GM06990 (cell line): ENCODE measurements at places on chromosomes 2 and 18.
A peak's percentile ranks its signal among the peaks of the same experiment; 100 is the strongest.

DNA sequence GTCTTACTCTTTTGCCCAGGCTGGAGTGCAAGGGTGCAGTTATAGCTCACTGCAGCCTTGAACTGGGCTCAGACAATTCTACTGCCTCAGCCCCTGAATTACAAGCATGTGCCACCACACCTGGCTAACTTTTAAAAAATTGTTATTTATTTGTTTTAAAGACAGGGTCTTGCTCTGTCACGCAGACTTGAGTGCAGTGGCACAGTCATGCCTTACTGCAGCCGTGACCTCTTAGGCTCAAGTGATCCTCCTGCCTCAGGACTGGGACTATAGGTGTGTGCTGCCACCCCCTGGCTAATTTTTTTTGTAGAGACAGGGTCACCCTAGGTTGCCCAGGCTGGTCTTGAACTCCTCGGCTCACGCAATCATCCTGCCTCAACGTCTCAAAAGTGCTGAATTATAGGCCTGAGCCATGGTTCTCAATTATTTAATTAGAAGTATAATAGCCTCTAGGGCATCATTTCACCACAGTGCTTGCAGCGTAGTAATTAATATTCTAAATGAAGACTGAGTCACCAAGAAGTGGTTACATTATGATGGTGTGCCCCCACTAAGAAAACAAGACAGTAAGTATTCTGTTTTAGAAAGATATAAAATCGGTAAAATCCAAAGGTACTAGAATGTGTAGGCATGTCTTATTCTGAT, 69.6 kb downstream of the EML4 start:
- peak; percentile 8 for DNase-seq

GRCh38 chr2:95225658-95226057, 18.3 kb downstream of the ZNF892 start:
- DNase-seq = no peak

DNA sequence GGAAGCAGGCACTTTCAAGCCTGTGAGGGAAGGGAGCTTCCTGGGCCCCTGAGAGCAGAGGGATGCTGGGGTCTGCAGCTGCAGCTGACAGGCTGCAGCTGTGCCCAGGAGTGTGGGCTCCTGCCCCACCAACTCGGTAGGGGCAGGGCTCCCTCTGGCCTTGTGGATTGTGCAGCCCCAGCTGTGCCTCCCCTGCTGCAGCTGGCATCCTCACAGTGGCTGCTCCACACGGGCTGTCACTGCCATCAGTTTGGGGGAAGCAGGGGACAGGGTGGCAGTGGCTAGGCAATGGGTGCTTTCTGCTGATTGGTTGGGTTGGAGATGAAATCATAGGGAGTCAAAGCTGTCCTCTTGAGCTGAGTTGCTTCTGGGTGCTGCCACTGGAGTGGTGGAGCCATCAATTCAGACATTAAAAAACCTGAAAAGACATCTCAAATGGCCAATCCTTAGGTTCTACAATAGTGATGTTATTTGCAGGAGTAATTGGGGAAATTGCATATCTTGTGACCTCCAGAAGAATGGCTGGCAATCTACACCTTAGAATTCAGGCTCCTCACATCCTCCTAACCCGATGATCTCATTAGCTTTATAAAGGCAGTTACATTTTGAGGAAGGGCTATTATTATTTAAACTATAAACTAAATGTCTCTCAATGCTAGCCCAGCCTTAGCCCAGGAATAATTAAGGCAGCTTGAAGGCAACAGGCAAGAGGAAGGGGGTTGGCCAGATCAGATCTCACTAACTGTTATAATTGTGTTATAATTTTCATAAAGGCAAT, 41.3 kb downstream of the FAM171B start:
- no peak for DNase-seq

DNA sequence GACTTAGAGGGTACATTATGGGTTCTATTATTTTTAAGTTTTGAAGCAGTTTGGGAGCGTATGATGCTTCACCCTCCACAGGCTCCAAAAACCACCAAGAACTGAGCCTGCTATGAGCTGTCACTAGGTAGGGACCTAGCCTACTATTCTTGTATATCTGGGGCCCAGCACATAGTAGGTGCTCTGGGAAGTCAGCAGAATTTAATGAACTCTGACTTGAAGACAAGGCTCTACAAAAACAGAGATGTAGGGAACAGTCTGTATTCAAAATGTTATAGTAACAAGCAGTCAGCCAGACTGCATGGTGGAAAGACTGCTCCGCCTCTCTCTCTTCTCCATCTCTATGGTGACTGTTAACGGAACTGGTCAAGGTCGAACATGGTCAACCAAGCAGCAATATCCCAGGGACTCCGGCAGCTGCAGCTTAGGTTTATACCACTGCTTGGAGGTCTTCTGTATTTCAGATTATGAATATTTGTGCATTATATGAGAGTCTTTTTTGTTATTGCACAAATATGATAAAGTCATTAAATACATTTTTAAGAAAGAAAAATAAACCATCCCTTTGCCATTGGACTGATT, 22.2 kb upstream of the YWHAQ start:
- no peak for DNase-seq

DNA sequence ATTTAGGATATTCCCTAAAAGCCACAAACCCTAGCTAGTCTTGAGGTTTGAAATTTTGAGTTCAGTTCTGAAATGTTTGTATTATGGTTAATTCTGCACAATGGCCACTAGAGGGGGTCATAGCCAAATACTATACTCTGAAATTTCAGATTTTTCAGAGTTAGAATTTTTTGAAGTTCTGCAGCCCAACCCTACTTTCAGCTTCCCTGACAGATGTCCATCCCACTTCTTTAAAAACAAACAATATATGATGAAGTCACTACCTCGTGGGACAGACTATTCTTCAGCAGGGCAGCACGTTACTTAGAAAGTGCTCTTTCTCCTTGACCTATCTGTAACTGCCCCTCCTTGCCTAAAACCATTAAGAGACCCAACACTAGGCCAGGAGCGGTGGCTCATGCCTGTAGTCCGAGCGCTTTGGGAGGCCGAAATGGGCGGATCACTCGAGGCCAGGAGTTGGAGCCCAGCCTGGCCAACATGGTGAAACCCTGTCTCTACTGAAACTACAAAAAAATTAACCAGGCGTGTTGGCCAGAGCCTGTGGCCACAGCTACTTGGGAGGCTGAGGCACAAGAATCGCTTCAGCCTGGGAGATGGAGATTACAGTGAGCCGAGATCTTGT, 48.2 kb upstream of the PAPOLG start:
- peak; percentile 6 for DNase-seq

GRCh38 chr2:176080540-176081375, 3.0 kb downstream of the EVX2 start:
- no peak for DNase-seq

GRCh38 chr18:3624546-3624934, 174.6 kb downstream of the TGIF1 start:
- DNase-seq = no peak

GRCh38 chr2:134406311-134406710, 152.4 kb downstream of the MGAT5 start:
- no peak for DNase-seq

DNA sequence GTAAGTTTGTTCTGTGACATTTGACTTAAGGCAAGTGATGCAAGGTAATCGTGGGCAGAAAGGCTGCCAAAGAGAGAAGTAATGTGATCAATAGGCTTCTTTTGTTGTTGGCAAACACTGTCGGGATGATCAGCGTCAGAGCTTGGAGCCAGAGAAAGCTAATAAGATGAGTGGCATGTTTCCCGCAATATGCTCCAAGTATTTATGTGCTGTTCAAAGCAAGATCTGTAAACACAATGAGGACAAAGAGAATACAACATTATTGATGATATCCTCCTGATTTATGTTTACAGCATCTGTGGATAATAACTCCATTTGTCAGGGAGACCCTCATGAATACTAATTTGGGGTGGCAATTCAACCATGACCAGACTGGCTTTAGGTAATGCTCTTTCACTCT, 603.3 kb downstream of the TDRD15 start:
- DNase-seq = no peak

GRCh38 chr2:63346411-63346810, 241.9 kb downstream of the WDPCP start:
- DNase-seq = no peak

DNA sequence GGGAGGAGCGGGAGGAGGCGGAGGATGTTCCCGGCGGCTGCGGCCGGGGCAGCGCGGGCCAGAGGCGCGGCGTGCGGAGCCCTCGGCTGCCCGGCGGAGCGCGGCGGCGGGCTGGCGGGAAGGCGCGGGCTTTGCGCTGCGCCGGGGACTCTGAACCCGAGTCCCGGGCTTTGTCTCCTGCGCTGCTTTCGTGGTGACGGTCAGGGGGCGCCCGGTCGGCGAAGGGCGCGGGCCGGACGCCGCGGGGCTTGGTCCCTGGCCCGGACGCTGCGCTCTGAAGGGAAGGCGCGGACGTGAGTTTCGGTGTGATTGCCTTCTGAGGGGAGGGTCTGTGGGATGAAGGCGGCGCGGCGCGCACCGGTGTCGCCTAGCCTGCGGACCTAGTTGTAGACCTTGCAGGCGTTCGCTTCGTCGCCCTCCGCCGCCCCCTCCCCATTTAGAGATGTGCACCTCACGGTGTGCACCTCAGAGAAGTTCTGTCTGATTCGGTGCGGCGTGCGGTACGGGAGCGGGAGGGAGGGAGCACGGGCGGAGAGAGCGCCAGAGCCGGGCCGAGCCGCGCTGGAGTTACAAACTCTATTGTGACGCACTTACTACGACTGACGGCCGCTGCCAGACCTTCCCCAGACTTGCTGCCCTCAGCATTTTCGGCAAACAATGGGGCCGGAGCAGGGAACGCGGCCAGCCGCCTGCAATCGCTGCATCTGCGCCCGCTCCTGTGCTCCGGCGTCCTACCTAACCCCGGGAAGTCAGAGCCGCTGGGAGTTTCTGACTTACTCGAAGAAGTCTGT, 2.1 kb downstream of the BCL2L11 start:
- DNase-seq = peak; percentile 46

DNA sequence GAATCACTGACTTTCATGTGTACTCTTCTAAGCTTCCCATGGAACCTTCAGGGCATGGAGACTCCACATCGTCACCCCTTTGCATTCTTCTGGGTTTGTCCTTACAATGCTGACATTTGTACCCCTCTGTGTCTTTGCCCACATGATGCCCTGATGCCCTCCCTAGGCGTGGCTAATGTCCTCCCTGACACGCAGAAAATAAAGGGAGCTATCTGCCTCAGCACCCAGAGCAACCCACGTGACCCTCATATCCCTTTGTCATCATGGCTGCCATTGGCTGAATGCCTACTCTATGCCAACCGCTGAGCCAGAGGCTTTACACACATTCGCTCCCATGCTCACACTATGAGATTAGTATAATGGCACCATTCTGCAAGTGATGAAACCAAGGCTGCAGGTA, 86.4 kb upstream of the KLHL29 start:
- no peak for DNase-seq

- DNase-seq = no peak
These were observed 156.1 kb downstream of the FAM210A start for GRCh38 chr18:13570216-13570615.

DNA sequence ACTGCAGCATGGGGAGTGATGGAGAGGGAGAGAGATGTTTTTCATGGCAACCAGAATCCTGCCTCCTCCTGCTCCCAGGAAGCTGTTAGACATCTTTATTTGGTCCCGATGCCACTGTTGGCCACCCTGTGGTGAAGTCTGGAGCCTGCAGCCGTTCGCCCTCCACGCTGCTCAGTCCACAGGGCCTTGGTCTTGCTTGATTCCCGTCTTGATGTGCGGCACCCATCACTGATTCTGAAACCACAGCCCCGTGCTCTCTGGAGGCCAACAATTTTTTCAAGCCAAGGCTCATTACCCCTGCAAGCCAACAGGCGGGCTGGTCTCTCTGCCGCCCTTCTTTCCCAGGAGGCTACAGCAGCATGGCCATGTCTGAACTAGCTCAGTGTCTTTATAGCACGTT, 24.5 kb downstream of the SIGLEC15 start:
- no peak for DNase-seq

DNA sequence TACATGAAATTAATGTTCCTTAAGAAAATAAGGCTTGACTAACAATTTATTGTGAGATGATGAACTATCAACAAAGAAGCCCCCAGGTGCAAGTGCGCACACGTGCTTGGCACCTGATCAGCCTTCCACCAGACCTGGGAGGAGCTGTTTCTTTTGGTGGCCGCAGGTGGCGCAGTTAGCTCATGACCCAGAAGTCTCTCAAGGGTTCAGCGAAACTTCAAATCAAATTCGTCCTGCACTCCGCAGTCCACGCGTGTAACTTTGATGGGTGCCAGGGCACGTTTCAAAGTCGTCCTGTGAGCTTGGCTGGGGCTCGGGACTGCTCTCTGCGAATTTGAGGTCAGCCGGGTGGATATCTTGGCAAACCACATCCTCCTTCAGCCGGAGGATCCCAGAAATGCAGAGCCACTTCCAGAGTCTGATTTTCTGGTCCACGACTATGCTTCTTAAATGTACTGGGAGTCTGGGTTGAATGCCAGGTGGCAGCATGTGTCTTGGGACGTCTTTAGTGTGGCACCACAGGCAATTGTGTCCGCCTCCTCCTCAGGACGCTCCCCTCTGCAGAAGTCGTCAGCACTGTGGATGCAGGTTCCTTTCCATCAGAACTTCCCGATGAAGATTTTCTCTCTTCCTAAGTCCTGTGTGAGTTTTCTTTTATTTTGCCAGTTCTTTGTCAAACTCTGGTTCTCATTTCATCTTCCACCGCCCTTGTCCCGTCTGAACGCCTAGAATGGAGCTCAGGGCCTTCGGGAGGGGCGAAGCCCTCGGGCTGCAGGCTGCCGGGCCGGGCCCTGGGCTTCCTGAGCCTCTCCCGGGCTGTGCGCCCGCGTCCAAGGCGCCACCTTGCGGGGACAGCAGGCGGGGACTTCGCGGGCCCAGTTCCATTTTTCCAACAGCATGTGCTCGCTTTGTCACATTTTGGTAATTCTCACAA, 61.3 kb upstream of the RAPGEF4 start:
- peak; percentile 45 for DNase-seq

DNA sequence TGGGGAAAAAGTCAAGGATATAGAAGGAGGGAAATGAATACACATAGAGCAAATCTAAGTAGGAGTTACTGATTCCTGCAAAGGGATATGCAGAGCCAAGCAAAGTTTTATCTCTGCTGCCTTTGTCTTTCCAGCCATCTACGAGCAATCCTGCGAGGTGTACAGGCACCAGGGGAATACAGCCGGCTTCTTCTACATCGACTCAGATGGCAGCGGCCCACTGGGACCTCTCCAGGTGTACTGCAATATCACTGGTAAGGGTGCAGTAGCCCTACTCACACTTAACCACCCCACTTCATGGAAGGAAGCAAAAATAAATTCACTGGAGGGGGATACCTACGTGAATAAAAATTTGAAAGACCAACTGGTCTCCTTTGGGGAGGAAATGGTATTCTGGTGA, 584.6 kb downstream of the CNTNAP5 start:
- DNase-seq = no peak

- no peak for DNase-seq
These were observed 41.8 kb upstream of the PDK1 start for GRCh38 chr2:172513935-172514586.

DNA sequence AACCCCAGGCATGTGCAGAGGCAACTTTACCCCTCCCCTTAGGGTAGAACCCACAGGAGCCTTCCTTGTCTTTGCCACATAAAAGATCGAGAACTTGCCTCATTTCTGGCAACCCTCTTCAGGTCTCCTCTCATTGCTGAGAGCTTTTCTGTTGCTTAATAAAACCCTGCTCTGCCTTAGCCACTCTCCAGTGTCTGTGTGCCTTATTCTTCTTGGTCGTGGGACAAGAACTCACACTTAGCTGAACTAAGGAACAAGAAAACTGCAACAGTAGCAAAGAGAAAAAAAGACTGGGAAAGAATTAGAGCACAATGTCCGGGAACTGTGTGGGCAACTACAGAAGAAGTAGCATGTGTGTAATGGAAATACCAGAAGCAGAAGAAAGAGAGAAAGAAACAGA, 56.2 kb upstream of the SMIM21 start:
- no peak for DNase-seq
